ENCODE measurements at places on chromosomes 4 and X.

DNA sequence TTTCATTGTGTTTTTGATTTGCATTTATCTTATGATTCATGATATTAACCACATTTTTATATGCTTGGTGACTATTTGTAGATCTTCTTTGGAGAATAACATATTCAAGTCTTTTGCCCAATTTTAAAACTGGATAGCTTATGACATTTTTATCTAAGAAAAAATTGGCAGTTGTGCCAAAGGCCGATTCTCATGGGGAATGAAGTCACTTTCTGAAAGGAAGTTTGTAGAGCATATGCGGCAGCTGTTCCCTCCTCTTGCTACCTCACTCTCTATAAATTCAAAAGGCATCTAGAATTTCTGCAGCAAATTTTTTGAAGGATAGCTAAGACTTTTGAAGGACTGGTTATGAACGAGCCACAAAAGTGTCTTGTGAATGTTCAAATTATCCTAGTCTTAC is 2353.5 kb downstream of the ARAP2 start:
- no peak for DNase-seq

DNA sequence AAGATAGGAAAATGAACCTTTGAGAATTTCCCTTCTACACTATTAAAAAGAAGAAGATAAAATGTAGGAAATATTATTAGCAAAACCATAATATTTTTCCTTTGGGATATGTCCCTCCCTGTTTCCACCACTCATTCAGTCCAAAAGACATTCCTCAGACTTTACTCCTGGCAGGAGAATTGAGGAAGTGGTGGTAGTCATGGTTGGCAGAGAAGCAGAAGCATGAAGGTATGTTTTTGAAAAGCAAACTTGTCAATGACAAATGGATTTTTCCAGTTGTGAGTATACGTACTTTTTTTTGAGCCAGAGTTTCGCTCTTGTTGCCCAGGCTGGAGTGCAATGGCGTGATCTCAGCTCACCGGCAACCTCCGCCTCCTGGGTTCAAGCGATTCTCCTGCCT is 13.7 kb downstream of the STAG2 start:
- no peak for DNase-seq

GRCh38 chr4:82235346-82235745 is 138.4 kb downstream of the HNRNPD start:
- no peak for DNase-seq

DNA sequence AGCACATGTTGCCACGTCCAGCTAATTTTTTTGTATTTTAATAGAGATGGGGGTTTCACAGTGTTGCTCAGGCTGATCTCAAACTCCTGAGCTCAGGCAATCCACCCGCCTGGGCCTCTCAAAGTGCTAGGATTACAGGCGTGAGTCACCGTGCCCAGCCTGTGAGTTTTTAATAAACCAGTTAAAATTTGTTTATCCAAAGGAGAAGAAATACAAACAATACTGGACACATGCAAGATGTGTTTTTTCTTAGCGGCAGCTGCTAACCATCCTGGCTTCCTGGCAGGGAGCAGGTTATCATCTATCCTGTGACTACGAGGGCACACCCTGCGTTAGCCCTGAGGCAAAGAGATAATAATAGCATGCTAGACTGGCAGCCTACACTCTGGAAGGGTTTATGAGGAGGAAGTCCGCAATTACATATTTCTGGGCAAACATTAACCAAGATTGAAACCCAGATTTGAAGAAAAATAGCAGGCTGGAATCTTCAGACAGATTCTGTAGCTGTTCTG is 191.4 kb downstream of the SPRY1 start:
- no peak for DNase-seq

DNA sequence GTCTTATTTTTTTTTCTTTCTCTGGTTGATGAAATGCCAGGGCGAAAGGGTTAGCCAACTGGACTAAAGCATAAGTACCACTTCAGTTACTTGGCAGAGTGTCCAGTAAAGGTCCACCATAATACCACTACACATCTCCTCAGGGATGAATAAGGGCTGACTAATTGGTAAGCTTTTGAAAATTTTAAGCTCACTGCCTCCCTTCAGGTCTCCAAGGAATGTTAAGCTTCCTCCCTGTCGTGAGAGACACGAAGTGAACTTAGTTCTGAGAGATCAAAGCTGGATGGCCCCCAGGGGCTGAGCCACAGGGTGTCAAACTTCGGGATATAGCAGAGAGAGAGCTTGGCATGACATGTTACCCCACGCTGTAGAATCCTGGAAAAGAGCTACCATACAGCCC is 111.4 kb downstream of the VSIG4 start:
- no peak for DNase-seq

DNA sequence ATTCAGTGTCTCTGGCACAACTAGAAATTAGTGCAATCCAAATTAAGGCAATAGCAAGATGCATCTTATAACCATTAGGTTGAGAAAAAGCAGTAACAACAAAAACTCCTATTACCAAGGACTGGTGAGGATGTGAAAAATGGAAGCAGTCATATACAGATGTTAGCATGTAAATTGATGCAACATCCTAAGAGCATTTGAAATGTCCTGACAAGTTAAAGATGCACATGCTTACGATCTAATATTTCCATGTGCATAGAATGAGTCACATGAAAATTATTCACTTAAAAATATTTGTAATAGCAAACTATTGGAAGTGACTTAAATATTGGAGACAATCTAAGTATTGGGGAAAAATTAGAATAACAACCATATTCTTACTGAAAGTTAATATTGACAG is 163.0 kb downstream of the FAM13A start:
- DNase-seq: no peak

DNA sequence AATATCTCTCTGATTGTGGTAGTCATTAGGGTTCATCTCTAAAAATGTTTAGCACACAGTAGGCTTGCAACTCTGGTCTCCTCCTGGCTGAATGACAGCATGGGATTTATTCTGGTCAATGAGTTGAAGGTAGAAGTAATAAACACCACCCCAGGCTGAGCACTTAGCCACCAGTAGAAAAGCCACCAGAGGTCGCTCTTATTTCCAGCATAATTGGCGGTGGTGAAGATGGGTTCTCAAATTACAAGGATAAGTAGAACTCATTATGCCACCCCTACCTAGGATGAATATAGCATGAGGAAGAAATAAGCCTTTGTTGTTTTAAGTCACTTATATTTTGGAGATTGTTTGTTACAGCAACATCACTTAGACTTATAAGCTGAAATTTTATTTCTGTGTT is 302.7 kb downstream of the GPM6A start:
- DNase-seq: no peak

DNA sequence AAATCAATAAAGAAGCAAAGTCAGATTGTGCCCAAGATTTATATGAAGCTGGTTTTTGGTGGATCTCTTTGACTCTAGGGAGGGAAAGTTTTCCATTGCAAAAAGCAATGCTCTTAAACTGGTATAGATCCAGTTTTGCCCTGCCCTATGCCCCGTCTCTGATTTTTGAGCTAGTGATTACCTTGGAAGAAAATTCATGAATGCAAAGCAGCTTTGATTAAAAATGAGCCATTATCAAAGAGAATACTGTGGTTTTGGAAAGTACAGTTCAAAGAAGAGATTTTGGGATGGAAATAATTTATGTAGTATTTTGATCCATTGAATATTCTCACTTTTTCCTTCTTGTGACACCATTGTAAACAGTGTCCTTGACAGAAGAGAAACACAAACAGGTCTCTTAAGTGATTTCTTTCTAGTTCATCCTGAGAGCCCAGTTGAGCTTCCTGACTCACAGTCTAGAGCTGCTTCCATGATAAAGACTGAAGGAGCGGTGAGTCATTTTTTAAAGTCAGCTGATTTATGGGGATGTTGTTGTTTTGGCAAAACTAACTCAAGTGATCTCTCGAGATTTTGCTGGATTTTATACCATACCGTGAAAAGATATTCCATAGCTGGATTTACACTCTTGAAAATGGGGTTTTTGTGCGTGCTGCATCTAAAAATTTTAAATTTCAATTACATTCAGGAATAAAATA is 76.7 kb downstream of the AFF1 start:
- DNase-seq: no peak

DNA sequence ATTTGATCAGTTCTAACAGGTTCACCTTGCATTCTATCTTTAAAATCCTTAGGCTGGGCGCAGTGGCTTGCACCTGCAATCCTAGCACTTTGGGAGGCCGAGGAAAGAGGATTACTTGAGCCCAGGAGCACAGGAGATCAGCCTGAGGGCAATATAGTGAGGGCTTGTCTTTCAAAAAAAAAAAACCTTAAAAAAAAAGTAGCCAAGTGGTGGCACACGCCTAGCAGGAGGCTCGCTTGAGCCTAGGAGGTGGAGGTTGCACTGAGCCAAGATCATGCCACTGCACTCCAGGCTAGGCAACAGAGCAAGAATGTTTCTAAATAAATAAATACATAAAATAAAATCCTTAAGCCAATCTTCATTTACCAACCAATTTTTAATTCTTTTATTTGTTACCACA is 75.6 kb downstream of the PRSS12 start:
- no peak for DNase-seq

GRCh38 chr4:156746111-156746510 is 225.5 kb downstream of the PDGFC start:
- no peak for DNase-seq

DNA sequence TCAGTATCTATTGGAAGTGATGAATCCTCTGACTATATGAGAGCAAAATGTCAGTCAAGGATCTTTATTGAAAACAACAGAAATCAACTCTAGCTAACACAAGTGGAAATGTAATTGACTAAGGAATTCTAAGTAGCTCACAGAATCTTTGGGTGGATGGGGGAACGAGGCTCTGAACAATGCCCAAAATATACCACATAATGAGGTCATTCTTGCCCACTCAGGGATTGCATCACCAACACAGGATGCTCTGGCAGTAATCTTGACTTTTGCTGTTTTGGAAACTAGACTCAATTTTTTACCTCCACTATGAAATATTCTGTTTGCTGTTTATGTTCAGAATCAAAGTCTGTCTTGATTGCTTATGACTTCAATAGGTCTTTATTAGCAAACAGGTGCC is 127.4 kb upstream of the UNC5C start:
- no peak for DNase-seq

DNA sequence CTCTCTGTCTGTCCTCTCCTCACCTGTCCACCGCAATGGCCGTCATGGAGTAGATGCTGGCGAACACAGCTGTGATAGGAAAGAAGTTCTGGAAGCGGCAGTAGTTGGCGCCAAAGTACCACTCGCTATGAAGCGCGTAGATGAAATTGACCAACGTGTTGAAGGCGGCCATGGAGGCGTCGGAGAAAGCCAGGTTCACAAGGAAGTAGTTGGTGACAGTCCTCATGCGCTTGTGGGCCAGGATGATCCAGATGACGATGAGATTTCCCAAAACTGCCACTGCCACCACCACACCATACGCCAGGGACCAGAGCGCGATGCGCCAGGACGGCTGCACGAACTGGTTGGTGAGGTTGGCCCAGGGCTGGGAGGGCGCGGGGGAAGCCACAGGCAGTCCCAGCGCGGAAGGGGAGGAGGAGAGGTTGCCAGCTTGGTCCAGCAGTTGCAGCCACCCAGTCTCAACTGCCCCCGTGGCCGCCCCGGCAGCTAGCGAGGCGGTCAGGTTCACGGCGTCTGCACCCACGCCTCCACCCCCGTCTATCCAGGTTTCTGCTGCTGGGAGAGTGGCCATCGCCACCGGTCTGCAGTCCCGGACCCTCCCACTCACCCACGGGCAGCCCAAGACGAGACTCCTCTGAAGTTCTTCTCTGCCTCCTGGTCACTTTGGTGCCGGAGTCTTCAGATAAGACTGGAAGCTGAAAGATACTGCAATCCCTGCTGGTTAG is 518 bp downstream of the TACR3 start:
- DNase-seq: no peak

- no peak for DNase-seq
These were observed 20.7 kb upstream of the TXLNG start for GRCh38 chrX:16765594-16765993.

DNA sequence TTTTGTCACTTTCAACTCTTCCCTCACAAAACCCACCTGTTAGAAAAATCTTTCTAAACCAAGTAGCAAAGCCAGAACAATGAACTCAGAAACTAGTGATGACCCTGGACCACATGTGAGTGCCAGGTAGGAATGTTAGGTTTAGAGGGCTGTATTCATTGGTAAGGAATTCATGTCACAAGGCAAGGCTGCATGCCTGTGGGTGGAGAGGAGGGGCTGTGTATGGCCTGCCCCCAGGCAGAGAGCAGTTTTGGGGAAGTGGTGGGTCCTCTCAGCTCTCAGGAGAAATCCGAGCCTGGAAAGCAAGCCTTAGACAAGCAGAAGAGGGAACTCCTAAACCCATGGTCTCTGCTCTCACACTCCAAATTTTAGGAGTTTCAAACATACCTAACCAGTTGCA is 2.4 kb downstream of the RNF175 start:
- no peak for DNase-seq

- no peak for DNase-seq
These were observed 36.9 kb upstream of the RASGEF1B start for GRCh38 chr4:81508411-81509185.

- DNase-seq: no peak
These were observed 86.4 kb downstream of the PPA2 start for GRCh38 chr4:105387466-105387865.

- no peak for DNase-seq
These were observed 353.3 kb downstream of the OPHN1 start for GRCh38 chrX:68079961-68080360.

DNA sequence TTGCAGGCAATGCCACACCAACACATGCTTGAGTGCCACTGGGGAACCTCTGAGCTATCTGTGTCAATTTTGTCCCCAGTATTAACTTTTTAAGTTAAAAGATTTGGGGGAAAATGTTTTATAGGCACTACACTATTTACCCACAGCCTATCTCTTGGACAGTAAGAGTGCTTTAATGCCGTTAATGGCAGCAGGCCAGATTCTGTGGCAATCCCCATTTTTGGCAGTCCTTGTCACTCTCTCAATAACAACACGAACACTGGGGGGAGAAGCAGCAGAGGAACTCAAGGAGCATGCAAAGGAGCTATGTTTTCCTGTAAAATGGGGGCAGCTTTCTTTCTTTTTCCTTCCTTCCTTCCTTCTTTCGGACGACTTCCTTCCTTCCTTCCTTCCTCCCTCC is 168.6 kb downstream of the NSUN7 start:
- DNase-seq: no peak

DNA sequence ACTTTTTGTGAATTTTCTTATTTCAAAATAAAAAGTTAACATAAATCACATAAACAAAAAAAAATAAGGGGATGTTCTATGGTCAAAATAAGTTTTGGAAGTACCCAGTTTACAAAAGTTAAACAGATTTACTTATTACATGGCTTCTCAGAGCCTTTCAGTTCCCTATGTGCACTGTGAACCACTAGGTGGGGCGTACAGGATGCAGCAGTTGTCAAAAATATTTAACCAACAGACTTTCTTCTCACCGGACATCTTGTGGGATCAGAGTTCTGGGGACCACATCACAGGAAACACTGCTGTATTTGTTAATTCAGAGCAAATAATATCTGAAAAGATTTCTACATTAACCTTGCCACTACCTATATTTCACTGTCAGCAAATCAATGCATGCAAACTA is 74.1 kb downstream of the SMARCA1 start:
- DNase-seq: no peak
